Aorta (tissue), 5 donors: ENCODE measurements at places on chromosomes 13 and 19. TPM values are rescaled to one million over a fixed set of nuclear protein-coding genes. Genes with fewer than 3 reads are reported as not detected.

DNA sequence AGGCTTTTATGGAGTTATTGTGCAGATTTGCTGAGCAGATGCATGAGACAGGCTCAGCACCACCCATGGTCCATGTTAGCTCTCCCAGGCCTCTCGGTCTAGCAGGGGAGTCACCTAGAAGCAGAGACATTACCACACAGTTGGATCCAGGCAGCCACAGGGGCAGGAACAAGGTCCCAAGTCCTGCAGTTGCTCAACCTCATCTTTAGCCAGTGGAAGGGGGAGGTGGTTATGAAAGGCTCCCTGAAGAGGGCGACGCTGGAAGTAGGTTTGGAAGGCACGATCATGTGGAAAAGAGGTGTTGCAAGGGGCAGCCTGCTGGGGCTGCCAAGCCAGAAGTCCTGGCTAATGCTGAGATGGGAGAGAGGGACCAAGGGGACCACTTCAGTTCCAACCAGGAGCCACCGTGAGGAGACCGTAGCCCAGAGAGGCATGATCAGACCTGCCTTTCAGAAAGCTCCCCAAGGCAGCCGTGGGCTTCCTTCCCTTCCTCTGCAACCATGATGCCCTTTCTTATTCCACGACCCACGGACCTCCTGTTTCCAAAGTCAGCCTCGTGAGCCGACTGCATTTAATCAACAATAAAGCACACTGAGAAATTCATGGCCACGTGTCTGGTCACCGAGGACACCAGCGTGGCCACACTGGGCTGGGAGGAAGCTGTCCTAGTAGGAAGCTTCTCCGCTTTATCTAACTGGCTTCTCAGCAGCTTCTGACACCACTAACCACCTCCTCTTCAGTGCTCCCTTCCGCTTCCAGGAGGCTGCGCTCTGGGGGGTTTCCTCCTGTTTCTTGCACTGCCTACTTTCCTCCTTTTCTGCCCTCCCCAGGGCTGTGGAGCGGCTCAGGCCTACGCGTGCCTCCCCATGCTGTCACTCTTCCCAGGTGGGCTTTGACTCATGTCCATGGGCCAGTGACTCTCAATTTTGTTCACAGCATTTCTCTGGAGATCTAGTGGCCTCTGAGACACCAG, 2.6 kb downstream of the AP1M1 start:
- DNase-seq: no peak
- no peaks in the 10 kb centered on the region for H3K4me1 ChIP-seq
- H3K4me3 ChIP-seq: no peak overlapping the region
- H3K36me3 ChIP-seq: peaks cover 4% of the 10 kb centered on the region
- no peaks in the 10 kb centered on the region for H3K27me3 ChIP-seq

- no peak overlapping the region for H3K27ac ChIP-seq
- no peaks in the 10 kb centered on the region for H3K4me1 ChIP-seq
- H3K36me3 ChIP-seq: no peaks in the 10 kb centered on the region
- no peaks in the 10 kb centered on the region for H3K27me3 ChIP-seq
- no peak for DNase-seq
Measured at GRCh38 chr13:70390968-70391367, 282.7 kb upstream of the KLHL1 start.

DNA sequence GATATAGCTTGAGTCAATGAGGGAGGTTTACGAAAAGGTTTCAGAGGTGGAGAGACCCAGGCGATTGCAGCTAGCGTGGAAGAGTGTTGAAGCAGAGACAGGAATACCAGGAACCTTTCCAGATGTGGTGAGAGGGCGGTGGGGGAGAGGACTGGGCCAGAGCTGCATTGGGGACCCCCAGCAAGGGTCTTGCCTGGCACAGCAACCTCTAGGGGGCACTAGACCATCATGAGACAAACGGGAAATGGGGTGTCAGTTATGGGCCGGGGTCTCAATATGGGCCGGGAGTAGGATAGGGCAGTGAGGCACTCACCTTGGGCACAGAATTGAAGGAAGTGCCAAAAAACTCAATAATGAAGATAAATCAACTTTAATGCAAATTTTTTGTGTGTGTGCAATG, 2.1 kb upstream of the LRP3 start:
- DNase-seq: peak; percentile 50
- H3K4me3 ChIP-seq: no peak overlapping the region
- no peaks in the 10 kb centered on the region for H3K36me3 ChIP-seq

DNA sequence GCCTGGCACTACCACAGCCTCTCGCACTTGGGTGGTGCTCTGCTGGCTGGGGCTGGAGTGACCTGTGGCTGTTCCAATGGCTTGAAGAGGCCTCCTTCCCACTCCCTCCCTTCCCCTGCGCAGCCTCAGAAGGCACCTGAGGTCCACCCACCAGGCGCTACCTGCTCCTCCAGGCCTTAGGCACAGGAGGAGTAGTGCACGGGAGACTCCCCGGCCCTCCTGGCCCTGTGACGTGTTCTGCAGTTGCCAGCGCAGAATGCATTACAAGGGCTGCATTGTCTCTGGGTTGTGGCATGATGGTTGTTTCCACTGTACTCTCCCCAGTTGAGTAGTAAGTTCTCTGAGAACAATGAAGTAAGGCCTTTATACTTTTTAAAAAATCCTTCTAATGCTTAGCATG, 128.6 kb downstream of the TEX29 start:
- no peaks in the 10 kb centered on the region for H3K4me1 ChIP-seq
- no peaks in the 10 kb centered on the region for H3K36me3 ChIP-seq
- no peaks in the 10 kb centered on the region for H3K27me3 ChIP-seq

DNA sequence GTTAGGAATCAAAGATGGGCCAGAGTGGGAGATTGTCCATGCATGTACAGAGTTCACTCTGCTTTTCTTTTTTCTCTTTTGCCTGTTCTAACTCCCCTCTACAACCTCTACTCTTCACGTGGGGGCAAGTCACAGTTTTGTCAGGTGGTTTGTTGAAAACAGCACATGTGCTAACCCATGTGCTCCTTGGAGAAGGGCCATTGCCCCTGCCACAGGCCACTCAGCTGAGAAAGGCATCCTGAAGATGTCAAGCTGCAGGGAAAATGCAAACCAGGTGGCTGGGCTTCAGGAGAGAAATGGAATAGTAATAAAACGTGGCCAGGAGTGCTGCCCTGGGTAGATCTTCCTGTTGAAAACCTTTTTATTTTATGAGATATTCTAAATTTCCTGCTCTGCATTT, 35.3 kb upstream of the SLC10A2 start:
- no peak overlapping the region for H3K27ac ChIP-seq
- no peaks in the 10 kb centered on the region for H3K4me1 ChIP-seq
- H3K36me3 ChIP-seq: no peaks in the 10 kb centered on the region
- no peaks in the 10 kb centered on the region for H3K27me3 ChIP-seq
- H3K4me3 ChIP-seq: no peak overlapping the region
- DNase-seq: no peak

Gene KCNRG
- not detected for polyA plus RNA-seq
